ENCODE measurements at places on chromosomes 13 and 19.
A peak's percentile ranks its signal among the peaks of the same experiment; 100 is the strongest.

GRCh38 chr13:44395976-44396694, 22.5 kb downstream of the SERP2 start:
- no peak for DNase-seq

GRCh38 chr13:20719783-20720182, 16.3 kb downstream of the IL17D start:
- no peak for DNase-seq

GRCh38 chr13:73861136-73861535, 273.1 kb downstream of the KLF12 start:
- DNase-seq, result no peak

DNA sequence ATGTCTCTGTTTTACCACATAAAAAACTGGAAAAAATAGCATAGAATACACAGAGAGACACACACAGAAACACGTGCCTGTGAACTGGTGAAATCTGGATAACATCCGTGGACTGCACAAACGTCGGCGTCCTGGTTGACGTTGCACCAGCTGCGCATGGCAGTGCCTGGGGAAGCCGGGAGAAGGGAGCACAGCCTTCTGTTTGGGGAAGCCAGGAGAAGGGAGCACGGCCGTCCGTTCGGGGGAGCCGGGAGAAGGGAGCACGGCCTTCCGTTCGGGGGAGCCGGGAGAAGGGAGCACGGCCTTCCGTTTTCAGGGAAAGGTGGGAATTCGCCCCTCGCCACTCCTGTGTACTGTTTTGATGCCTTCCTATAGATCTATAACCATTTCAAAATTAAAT, 63.8 kb upstream of the C13orf46 start:
- DNase-seq, result no peak

DNA sequence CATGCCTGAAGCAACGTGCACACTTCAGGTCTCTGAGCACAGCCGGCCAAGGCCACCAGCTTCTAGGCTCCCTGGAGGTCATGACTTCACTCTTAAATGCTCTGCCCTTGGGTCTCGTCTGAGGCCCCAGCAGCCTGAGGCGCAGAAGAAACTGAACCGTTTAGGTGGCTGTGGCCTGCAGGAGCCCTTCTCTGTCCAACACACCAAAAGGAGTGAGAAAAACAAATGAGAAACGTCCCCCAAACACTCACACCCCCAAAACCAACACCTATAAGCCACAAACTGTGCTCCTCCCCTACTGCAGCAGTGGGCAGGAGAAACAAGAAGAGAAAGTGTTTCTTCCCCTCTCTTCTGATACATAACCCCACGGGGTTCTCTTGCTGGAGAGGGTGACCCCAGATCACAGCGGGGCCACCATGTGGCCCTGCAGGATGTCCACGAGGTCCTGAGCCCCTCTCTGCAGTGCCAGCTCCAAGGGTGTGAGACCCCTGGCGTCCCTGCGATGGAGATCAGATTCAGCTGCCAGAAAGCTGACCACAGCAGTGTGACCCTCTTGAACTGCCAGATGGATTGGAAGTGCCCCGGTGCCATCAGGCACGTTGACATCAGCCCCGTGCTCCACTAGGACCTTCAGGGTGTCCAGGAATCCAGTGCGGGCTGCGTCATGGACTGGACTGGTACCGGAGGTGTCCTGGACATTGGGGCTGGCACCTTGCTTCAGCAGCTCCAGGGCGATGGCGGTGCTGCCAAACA, 1.0 kb upstream of the KRI1 start:
- DNase-seq, result no peak

- DNase-seq, result peak; percentile 38
Measured at GRCh38 chr13:88248393-88248792, 577.2 kb downstream of the SLITRK5 start.

GRCh38 chr13:112742583-112742982, 52.7 kb downstream of the ATP11A start:
- DNase-seq, result no peak

GRCh38 chr13:91154558-91155353, 192.7 kb upstream of the MIR17HG start:
- no peak for DNase-seq

- no peak for DNase-seq
Measured at GRCh38 chr19:29482855-29483640, 42.7 kb upstream of the VSTM2B start.

DNA sequence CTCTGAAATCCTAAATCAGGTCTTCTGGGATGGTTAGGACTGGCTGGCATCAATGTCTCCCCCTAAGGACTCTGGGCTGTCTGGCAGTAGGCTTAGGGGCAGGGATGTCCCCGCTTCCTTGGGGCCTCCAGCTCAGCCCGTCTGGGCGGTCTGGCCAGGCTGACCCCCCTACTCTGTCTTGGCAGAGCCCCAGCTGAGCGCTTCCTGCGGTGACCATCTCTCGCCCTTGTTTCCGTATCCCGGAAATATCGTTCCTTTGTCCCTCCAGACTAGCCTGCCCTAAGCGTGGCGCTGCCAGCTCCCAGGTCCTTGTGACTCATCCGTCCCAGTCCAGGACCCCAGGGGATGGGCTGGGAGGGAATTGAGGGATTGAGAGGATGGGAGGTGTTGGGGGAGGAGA, 11.3 kb downstream of the GTPBP3 start:
- DNase-seq, result peak; percentile 65

- DNase-seq, result no peak
Measured at GRCh38 chr13:27192973-27193372, 21.4 kb upstream of the USP12 start.

DNA sequence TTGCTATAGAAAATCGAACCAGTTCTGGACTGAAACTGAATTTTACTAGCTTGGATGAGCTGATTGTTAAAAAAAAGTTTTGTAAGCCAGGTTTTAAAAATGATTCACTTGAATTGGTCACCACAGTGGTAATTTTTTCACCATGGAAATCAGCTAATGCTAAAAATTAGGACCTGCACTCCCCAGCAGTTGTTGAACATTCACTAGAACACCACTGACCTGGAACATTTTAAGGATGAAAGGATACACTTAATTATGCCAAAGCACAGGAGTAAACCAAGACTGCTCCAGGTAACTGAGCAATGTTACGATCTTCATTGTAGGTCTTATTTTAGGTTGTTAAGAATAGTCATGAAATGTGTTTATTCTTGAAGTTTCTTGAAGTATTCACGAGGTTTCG, 1342.6 kb upstream of the SPRY2 start:
- no peak for DNase-seq

GRCh38 chr13:44063881-44064280, 184.2 kb downstream of the LACC1 start:
- DNase-seq, result no peak

GRCh38 chr19:33470686-33471085, 50.9 kb downstream of the PEPD start:
- no peak for DNase-seq

DNA sequence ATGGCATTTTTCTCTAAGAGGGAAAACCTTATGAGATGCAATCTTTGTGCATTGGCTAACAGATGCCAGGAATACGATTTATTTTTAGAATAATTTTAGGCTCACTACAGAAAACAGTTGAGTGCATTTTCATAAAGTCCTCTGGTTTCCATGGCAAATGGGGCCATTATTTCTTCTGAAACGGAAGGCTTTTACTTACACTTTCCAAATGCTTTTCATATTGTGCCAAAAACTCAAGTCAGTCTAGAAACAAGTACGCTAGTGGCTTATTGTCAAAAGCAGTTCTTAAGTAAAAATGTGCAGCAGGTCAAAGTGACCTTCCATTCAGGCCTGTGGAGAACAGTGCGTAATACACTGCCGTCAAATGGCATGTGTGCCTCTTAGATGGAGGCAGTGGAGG, 628.7 kb downstream of the EFNB2 start:
- no peak for DNase-seq

- DNase-seq, result no peak
Measured at GRCh38 chr13:30577401-30577852, 40.3 kb upstream of the USPL1 start.

DNA sequence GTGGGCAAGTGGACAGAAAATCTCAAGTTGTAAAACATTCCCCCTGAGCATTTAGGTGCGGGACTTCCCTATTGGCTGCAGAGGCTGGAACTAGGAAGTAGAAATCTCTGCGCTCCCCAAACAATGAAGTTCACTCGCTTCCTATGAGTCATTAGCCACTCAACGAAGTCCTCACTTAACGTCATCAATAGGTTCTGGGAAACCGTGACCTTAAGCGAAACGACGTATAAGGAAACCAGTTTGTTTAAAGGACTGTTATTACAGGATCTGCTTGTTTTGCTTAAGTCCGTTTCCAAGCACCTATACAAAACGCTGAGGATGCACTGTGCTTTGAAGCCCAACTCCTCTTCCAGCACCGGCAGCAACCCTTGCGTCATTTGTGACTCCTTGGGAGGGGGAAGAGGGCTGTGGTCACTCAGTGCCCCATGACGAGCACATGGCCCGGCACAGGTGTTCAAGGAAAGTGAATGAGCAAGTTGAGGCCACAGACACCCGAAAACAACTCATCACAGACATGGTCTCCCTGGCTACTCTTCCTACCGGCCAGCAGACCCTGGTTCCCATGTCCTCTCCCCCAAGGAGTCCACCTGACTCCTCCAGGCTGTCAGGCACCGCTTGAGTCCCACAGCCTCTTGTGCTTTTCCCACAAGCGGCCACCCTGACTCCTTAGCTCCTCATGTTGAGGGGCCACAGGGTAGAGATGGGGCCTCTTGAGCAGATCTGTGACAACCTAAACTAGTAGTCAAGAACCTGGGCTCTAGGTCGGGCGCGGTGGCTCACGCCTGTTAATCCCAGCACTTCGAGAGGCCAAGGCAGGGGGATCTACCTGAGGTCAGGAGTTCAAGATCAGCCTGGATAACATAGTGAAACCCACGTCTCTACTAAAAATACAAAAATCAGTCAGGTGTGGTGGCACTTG, 4.8 kb downstream of the RPS16 start:
- DNase-seq, result no peak

DNA sequence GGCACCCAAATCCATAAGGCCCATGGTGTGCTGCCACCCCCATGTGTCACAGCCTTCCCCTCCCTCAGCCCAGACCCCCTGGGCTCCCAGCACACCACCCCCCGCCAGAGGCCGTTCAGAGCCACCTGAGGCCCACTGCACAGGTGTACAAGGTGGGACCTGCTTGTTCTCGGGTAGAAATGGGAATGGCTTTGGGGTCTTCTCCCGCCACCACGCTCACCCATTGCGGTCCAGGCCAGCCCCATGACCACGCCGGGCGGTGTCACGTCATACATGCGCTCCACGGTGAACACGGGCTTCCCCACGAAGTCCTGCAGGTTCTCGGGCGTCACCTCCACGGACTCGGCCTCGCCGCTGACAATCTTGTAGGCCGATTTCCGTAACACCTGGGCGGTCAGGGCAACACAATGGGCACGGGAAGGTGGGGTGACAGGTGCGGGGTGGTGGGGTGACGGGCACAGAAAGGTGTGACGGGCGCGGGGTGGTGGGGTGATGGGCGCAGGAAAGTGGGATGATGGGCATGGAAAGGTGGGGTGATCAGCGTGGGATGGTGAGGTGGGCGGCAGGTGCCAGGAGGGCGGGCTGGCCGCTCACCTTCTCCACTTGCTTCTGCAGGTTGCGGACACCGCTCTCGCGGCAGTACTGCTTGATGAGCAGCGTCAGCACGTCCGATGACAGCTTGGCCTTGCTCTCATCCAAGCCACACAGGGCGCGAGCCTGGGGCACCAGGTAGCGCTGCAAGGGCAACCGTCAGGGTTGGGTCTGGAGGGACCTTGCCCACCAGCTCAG, 4.3 kb downstream of the RPL36 start:
- no peak for DNase-seq

DNA sequence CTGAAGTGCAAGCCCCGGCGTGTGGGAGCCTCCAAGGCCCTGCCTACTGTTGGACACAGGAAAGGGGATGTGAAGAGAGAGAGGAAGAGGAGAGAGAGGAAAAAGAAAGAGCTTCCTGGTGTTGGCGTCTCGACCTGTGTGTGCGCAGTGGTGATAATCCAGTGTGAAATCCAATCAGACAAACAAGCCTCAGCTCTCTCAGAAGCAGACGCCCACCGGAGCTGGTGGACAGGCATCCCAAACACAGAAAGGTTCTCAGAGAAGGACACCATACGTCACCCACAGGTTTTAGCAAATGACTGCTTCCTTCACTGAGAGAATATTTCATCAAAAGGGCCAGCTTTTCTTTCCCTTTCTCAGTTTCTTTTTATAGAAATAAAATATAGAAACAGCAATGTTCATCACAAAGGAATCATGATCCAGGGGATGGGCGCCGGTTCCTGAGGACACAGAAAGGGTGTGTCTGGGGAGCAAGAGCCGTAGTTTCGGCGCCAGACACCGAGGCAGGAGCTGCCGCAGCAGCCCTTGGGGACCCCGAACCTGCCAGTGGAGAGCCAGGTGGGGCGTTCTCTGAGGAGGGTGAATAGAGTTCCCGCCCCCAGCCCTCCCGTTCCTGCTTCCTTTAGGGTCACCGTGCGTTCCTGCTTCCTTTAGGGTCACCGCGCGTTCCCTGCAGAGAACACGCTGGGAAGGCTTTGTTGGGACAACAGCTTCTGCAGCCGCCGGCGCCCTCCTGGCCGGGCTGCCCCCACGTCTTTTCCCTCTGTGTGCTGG, 145.8 kb upstream of the SOX1 start:
- DNase-seq, result no peak

- peak; percentile 67 for DNase-seq
Measured at GRCh38 chr13:57558051-57558467, 73.5 kb upstream of the PCDH17 start.

- no peak for DNase-seq
Measured at GRCh38 chr13:49164712-49165111, 55.4 kb upstream of the MLNR start.

GRCh38 chr13:29125934-29126424, 305.8 kb downstream of the MTUS2 start:
- no peak for DNase-seq

DNA sequence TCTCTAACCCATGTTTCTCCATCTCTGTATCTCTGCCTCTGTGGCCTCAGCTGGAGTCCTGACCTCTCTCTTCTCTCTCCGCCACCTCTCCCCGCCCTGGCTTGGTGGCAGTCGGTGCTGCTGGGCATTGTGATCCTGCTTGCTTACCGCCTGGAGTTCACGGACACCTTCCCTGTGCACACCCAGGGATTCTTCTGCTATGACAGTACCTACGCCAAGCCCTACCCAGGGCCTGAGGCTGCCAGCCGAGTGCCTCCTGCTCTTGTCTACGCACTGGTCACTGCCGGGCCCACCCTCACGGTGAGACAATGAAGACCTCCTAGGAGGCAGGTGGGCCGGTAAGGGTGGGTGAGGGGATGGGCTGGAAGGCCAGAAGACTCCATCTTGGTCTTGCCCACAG, 4.2 kb downstream of the PLPPR2 start:
- no peak for DNase-seq

All from neural progenitor cell (in vitro differentiated cells).